Substantia nigra (tissue), 51 donors: ENCODE measurements at places on chromosomes 11 and 22.

DNA sequence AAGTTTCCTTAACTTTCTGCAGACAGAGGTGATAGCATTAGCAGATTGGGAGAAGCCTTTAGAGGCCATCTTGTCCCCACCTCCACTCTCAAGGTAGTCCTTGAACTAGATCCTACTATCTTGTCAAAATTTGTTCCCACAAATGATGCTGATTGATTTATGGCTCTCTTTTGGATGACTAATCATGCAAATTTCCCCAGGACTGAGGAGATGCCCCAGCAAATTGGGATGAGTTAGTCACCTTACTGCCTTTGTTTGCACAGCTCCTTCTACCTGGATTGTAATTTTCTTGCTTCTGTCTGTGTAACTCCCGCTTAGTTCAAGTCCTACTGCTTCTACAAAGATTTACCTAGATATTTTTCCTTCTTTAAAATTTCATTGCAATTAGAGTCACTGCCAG is 391.4 kb upstream of the CADM1 start:
- DNase-seq = no peak

DNA sequence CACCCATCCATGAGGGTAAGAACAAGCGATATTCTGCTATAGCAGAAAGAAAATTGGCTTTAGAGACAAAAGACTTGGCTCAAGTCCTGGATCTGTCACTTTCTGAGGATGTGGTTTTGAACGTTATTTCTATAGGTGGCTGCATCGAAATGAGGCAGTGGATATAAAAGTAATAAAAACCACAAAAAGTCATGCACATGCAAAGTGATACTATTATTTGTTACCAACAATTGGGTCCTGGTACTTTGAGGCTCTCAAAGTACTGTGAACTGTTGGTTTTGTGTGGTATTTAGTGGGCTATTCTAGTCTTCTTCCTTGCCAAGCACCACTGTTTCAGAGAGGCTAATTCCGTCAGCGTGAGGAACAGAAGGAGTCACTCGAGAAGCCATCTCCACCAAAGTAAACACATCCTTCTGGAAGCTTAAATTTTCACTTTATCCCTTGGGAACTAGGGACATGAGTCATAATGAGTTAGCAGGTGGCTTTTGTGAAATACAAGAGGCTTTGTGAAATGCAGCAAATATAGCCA is 13.1 kb downstream of the UBASH3B start:
- DNase-seq = no peak

- DNase-seq = no peak
Observed at GRCh38 chr11:97461044-97461880, 1071.4 kb downstream of the JRKL start.

DNA sequence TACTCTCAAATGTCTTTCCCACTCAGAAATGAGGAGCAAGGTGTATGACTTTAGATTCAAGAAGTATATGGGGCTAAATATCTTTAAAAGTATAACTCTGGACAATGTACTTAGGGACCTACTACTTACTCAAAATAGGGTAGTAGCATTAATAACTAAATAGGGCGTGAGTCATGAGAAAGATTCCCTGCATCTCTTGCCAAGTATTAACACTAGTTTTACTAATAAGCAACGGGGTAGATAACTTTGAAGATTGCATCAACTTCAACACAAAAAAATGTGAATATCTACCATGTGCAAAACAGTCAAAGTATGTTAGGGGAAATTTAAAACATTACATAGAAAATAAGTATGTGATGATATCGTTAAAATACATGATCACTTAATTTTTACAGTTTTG is 99.6 kb downstream of the PGR start:
- DNase-seq = no peak

DNA sequence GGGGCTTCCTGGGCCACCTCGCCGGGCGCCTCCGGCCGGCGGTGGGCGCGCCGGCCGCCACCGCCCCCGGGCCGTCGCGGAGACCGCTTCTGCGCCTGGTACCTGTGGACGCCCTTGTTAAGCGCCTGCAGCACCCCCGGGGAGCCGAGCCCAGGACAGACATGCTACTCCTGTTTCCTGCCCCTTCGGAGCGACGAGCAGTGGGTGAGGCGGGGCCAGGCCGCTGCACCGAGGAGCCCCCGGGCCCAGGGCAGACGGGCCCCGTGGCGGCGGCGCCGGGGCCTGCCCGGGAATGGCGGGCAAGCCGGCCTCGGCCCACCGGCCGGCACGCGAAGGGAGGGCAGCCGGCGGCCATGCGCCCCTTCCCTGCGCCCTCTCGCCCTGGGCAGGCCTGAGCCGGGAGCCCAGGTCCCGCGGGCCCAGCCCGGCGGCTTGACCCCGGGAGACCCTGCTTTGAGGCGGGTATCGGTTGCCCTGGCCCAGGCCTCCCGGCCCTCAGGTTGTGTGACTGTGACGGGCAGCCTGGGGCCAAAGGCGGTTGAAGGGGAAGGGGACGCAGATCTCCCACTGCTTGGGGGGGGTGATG is 789 bp upstream of the KDM2A start:
- DNase-seq = no peak

GRCh38 chr22:48096411-48096810 is 1334.0 kb downstream of the TBC1D22A start:
- no peak for DNase-seq

- DNase-seq = no peak
Observed at GRCh38 chr22:42788466-42788865, 67.8 kb upstream of the A4GALT start.

DNA sequence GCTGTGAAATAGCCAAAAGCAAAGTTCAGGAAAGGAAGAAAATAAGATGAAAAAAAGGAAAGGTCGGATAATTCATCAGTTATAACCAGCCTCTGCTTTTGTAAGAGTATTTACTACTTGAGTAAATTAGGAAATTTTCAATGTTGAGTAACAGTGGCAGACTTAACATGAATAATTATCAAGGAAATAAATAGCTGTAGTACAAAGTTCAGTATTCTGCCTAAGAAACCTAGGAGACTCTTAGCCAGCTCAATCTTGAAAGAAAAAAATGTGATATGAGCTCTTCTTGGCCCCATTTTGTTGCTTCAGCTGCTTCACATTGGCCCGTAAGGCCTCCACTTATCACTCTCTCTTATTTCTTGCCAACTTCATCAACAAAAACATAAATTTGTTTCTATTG is 17.0 kb upstream of the DNAJB7 start:
- DNase-seq = no peak

DNA sequence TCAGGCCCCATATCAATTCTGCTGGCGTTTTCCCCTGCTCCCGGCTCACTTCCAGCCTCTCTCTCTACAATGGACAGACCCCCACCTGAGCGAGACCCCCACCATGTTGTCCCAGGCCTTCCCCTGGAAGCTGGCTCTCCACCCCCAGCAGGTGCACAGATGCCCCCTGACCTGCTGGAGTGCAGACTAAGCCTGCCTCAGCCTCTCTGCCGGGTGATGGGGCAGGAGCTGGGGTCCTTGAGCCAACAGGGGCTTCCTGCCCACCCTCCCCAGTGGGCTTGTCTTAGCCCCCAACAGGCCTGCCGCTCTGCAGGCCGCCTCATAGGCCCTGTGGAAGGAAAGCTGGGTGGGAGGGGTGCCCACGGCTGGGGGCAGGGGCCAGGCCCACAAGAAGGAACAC is 10.0 kb downstream of the ELFN2 start:
- DNase-seq = no peak

DNA sequence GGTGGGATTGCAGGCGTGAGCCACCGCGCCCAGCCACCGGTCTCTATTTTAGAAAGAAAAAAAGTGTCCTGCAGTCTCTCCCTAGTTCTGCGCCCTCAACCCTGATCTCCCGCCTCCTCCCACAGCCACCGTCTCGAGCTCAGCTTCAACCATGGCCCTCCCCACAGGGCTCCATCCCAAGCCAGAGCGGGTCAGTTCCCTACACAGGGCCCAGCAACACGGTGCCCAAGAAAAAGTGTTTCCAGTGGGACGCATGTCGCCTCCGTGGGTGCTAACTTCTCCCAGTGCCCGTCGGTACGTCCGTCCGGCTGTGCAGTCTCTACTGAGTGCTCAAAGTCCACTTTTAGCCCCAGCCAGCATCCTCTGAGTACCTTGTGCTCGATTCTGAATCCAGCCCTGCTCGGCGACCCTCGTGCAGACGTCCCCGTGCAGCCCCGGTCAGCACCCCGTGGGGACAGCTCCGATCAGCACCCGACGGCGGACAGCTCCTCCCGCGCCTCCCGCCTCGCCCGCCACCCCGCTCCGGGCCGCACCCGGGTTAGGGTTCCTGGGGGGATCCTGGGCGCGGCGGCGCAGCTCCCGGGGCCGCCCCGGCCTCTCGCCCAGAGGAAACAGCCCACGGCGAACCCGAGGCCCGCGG is 657 bp upstream of the MAPK8IP2 start:
- no peak for DNase-seq

DNA sequence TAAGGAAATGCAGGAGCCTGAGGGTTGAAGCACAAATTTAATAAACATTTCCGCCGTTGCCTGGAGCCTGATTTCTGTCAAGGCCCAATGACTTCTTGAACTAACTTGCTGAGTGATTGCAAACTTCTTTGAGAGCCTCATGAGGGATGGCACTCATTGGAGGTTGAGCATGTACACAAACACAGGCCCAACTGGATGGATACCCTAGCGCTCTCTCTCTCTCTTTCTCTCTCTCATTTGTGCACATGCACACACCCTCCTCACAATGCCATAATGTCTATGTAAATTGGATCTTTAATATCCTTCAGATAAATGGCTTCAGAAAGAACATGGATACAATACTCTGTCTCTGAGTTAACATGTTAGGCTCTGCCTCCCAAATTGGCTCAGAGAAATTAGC is 597.7 kb upstream of the CADM1 start:
- no peak for DNase-seq

GRCh38 chr22:28444659-28445058 is 235.0 kb downstream of the TTC28 start:
- no peak for DNase-seq
